ENCODE measurements at places on chromosomes 2 and 18.

DNA sequence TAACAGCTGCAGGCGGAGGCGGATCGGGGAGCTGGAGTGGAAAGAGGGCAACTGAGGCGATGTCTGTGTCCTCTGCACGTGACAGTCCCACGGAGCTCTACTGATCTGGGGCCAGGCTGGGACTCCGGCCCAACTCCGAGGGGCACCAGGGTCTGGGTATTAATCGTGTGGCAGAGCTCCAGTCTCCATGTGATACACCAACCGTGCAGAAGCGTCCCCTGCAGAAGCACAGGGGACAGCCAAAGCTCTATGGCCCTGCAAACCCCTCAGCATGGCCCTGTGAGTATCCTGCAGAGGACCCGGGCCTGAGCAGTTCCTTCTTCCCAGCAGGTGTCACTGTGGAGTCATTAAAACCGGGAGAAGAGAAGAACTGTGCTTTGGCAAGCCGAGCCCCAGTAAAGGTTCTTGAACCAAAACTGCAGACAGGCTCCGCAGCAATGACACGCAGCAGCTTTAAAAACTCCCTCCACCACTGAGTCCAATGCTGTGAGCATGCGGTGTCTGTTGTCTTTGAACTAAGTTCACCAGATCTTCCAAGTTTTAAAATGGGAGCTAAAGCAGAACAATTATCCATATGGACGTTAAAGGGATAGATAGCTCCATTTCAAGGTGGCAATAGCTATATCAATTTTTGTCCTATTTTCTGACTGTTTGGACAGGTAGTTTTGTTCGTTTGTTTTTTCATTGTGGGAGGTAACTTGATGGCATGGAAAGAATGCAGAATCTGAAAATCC, 79.4 kb downstream of the TMEM182 start:
- DNase-seq, result peak; percentile 54

GRCh38 chr2:9665898-9666297, 35.1 kb upstream of the YWHAQ start:
- DNase-seq, result no peak

DNA sequence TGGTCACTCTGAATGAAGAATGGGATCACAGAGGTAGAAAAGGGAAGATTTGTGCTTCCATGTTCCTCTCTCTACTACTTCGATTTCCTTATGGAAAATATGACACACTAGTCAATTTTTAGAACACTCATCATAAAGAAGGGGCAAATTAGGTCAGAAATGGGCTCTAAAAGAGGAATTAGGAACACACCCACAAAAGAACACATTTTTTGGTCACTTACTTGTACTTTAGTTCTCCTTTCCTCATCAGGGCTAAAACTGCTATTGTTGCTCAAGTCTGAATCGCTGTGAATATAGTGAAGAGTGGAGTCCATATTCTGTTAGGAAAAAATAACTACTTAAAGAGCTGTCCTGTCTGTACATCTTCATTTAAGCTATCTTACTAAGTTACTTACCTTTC, 52.6 kb downstream of the PPP4R1 start:
- DNase-seq, result no peak

- DNase-seq, result no peak
Observed at GRCh38 chr2:124112966-124113365, 87.9 kb downstream of the CNTNAP5 start.

GRCh38 chr2:89842180-89842908, 1150.9 kb downstream of the RPIA start:
- DNase-seq, result no peak

- DNase-seq, result no peak
Observed at GRCh38 chr18:57738078-57738477, 65.0 kb downstream of the ATP8B1 start.

DNA sequence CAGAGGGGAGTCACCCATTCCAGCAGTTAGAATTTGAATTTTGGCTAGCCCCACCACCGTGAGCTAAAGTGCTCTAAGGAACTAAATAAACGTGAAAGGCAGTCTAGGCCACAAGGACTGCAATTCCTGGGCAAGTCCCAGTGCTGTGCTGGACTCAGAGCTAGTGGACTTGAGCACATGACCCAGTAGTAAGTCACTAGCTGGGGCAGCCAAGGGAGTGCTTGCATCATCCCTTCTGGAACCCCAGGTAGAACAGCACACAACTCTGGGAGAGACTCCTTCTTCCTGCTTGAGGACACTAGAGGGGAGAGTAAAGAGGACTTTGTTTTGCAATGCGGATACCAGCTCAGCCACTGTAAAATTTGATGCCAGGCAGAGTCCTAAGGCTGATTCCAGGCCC, 672.2 kb downstream of the CPS1 start:
- DNase-seq, result no peak

DNA sequence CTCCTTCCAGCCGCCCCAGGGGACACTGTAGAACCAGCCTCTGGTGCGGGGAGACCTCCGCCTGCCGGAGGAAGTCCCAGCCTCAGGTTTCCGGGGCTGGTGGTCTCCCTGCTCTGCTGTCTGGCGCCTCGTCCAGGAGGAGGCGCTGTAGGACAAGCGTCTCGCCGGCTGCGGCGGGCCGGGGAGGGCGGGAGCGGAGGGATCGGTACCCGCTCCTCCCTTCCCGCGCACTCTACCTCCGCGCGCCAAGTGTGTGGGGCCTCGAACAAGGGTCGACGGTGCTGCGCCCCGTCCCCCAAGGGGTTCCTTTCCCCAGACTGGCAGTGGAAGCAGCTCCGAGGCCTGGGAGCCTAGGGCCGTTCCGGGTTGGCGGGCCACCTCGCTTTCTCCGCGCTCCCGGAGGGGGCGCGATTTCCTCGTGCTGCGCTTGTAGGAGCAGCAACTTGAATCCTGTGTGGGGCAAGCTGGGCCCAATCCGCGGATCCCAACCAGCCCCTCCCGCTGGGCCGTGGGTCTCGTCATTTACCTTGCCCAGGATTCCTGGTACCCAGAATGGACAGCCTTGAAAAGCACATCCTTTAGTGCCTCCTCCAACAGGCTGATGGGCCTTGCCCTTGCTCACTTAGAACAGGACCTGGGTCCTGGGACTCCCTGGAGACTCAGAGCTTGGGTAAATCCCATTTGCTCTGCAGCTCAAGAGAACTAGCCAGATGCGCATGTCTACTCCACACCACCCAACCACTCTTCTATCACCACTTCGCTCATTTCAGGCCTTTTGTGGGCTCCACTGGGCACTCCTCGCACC, 10.6 kb upstream of the HOXD4 start:
- peak; percentile 69 for DNase-seq
